ENCODE measurements at places on chromosomes 7 and 10. TPM values are rescaled to one million over a fixed set of nuclear protein-coding genes. Genes with fewer than 3 reads are reported as not detected.

SNCG gene
- 41.3 TPM for total RNA-seq

DNA sequence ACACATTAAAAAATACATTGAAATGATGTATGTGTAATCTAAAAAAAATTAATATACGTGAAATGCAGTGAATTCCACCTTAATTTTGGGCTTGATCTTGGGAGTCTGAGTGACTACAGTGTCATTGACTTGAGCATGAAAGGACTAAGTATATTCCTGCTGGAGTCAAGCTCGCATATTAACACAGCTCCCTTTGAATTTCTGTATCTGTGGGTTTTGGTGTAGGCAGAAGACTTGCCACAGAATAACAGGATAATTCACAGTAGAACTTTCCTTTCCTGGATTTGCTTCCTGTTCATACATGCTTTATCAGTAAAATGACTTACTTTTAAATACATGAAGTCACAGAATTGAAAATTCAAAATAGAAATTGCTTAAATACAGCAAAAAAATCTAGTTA lies 55.3 kb downstream of the PPP1R9A start:
- H3K4me1 ChIP-seq = no peaks in the 10 kb centered on the region
- H3K4me3 ChIP-seq = no peak overlapping the region
- no peaks in the 10 kb centered on the region for H3K36me3 ChIP-seq
- H3K27me3 ChIP-seq = no peaks in the 10 kb centered on the region
- DNase-seq = no peak

- no peaks in the 10 kb centered on the region for H3K4me1 ChIP-seq
- no peaks in the 10 kb centered on the region for H3K27me3 ChIP-seq
- H3K36me3 ChIP-seq = no peaks in the 10 kb centered on the region
- no peak overlapping the region for H3K27ac ChIP-seq
- H3K4me3 ChIP-seq = no peak overlapping the region
Observed at GRCh38 chr7:24307326-24307725, 23.3 kb downstream of the NPY start.

SFTPA1 gene
- total RNA-seq = not detected

DNA sequence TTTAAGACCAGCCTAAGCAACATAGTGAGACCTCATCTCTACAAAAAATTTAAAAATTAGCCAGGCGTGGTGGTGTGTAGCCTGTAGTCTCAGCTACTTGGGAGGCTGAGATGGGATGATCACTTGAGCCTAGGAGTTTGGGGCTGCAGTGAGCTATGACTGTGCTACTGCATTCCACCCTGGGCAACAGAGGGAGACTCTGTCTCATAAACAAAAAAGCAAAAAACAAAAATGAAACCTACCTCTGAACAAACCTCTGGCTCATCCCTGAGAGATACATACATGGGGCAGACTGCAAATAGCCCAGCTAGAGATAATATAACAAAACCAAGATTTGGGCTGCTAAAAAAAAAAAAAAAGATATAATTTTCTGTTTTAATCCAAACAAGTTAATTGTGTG lies 19.5 kb downstream of the C10orf67 start:
- no peak overlapping the region for H3K4me3 ChIP-seq
- H3K27me3 ChIP-seq = no peaks in the 10 kb centered on the region
- H3K4me1 ChIP-seq = no peaks in the 10 kb centered on the region
- no peak for DNase-seq
- no peaks in the 10 kb centered on the region for H3K36me3 ChIP-seq
